Fibroblast of skin of right biceps (primary cell): ENCODE measurements at places on chromosomes 4 and X.

DNA sequence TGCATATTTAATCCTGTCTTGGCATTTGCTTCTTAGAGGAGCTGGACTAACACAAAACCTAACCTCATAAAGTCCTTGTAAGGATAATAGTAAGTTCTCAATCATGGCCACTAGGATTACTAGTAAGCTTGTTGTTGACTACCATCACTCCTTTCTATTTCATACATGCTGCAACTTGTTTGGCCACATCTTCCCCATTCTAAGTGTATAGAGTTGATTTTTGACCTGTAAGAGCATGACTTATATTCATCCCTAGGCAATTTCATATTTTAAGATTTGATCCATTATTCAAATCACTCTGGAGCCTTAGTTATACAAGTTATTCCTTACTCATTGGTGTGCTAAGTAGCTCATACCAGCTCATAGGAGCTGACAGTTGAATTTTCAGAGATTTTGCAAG lies 109.4 kb downstream of the EFHC2 start:
- no peak for DNase-seq

GRCh38 chr4:97504713-97505112 lies 638.6 kb downstream of the STPG2 start:
- DNase-seq = no peak

GRCh38 chr4:109315341-109315740 lies 12.9 kb upstream of the COL25A1 start:
- no peak for DNase-seq

- DNase-seq = peak; percentile 85
These were observed 2528.4 kb downstream of the ARAP2 start for GRCh38 chr4:33715841-33716395.

DNA sequence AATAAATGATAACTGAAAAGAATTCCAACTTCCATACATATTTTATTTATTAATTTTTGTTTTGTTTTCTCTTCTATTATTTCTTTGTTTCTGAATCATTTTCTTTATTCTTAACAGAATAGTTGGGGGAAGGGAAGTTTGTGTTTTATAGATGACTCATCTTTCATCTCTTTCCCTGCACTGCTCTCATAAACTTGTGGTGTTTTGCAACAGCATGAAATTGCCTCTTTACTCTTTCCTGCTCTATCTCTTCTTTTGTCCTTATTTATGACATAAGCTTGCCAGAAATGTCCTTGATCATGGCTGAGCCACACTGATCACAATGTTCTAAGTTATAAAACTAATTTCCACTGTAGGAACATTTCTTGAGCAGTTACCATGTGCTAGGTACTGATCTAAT lies 22.3 kb downstream of the QRFPR start:
- DNase-seq = peak; percentile 69

- peak; percentile 72 for DNase-seq
These were observed 373.6 kb upstream of the MAGEB2 start for GRCh38 chrX:29841750-29842149.

DNA sequence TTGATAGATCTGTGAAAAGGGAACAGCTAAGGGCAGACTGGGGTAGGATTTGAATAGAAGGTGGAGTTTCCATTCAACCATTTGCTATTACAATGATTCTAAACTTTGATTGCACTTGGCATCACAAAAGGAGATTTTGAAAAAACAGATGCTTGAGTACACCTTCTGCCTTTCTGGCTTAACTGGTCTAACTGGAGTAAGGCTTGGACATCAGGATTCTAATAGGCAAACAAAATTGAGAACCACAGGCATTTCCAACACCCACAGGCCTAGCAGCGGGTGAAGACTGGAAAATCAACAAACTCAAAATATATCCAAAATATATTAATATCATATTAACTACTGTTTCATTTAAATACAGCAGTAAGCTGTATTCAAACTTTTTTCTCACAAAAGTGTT lies 1.9 kb upstream of the VEGFC start:
- DNase-seq = no peak

GRCh38 chrX:1472975-1473374 lies 20.3 kb upstream of the ASMTL start:
- no peak for DNase-seq

DNA sequence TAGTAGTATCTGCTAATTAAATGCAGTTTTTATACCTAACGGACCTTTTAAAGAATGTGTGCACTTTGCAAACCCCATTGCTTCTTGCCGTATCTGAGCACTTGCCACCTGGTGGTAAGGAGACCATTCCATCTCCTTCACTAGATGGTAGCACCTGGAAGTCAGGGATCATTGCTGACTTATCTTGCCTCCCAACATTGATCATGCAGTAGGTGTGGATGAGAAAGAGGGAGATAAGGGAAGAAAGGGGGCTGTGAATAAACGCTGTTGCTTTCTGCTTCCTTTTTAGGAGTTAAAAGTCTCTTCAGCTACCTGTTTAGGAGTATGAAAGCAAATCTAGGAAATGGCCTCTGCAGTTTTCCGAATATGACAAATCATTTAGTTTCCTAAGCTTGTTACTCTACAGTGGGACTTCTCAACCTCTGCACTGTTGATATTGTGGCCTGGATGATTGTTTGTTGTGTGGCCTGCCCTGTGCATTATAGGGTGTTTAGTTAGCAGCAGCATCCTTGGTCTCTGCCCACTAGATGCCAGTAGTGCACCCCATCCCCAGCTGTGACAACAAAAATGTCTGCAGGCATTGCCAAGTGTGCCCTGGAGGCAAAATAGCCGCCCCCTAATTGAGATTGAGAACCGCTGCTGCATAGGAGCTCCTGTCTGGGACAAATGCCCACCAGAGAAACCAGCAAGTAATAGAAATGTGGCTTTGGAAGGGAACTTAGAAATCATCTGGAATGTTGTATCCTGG lies 38.8 kb downstream of the GAB1 start:
- no peak for DNase-seq

- peak; percentile 55 for DNase-seq
These were observed at the start of gene SLC9A6 for GRCh38 chrX:135985157-135985972. Gene SLC9A6, plus strand, starts transcription at chrX:135985435. Its CDS starts 224 bp downstream, at chrX:135985659.

- peak; percentile 87 for DNase-seq
These were observed 115.1 kb downstream of the RASGEF1B start for GRCh38 chr4:81356621-81357020.

GRCh38 chrX:41085512-41085877 lies 250 bp downstream of the USP9X start:
- DNase-seq = no peak

- no peak for DNase-seq
These were observed 30.0 kb downstream of the TACC3 start for GRCh38 chr4:1751155-1751918.

DNA sequence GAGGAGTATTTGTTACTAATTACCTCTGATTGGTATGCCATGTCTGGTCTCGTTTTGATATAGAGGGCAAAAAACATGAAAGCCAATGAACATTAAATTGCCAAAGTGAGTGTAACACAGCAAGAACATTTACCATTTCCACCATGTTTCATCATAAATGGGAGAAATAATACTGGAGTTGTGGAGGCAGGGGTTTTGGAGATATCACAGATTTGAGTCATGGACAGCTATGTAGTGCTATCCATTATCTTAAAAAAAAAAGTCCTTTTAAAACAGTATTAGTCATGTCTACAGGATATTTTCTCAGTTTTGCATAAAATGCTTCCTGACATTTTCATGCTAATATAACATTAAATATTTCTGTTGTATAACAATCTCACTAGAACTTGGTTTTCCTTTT lies 301.2 kb downstream of the IL1RAPL1 start:
- peak; percentile 71 for DNase-seq

DNA sequence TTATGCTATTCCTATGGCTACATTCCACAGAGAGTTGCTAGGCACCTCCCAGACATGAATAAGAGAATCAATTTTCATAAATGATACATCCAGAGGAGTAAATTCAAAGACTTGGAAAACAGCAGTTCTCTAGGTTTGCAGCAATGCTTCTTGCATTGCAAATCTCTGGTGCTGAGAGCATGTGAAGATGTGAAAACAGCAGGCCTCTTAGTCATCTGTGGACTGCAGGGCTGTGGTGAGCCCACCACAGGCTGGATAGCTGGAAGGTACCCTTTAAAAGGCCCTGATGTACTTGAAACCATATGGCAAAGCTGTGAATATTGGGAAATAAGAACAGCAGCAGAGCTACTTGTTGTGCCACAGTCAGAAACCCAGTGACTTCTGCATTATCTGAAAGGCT lies 2135.9 kb downstream of the ARAP2 start:
- peak; percentile 73 for DNase-seq

- DNase-seq = peak; percentile 28
These were observed 222.4 kb downstream of the SHROOM3 start for GRCh38 chr4:76657443-76657842.
